Stimulated activated CD4-positive, alpha-beta T cell treated with anti-CD3 and anti-CD28 coated beads, Interleukin-4, amount 100 ng/mL, for 48 hours (primary cell): ENCODE measurements at places on chromosomes 12 and 14.

DNA sequence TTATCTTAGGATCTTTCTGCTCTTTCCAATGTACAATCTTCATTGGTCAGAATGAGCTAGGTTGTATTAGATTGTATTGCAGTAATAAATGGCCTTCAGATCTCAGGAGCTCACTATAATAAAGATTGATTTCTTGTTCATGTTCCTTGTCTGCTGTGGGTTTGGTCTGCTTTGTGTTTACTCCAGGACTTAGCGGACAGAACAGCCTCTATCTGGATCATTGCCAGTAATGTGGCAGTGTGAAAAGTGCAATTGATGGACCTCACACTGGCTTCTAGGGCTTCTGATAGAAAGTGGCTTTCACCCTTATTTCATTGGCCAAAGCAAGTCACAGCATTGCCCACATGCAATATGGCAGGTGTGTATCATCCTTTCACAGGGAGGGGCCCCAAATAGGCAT, 81.2 kb downstream of the BTG1 start:
- no peak for DNase-seq

DNA sequence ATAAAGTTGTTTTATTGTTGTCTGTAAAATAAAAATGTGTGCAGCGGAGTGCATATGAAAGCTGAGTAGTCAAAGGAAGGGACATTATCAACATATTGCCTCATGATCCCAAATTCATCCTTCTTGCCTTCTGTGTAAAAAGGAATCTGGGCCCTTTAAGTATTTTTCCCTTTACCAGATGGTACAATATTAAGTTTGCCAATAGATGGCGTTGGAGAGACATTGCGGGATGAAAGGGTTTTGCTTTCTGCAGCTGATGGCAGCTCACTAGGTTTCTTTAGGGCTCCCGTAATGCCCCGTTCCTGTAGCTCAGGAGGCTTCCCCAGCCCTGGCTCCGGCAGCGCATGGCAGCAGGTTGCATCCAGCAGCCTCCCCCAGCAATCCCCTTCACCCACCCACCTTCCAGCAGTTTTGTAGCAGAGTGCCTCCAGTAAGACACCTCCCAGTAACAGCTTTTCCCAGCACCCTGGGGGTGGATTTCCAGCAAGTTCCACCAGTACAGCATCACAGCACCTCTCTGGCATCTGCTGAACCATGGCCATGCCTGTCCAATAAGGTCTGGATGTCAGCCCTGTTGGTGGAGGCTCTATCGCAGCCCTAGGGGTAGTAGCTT, 354.4 kb downstream of the MED13L start:
- no peak for DNase-seq

- DNase-seq = no peak
Observed at GRCh38 chr12:41334390-41334789, 146.3 kb downstream of the PDZRN4 start.

DNA sequence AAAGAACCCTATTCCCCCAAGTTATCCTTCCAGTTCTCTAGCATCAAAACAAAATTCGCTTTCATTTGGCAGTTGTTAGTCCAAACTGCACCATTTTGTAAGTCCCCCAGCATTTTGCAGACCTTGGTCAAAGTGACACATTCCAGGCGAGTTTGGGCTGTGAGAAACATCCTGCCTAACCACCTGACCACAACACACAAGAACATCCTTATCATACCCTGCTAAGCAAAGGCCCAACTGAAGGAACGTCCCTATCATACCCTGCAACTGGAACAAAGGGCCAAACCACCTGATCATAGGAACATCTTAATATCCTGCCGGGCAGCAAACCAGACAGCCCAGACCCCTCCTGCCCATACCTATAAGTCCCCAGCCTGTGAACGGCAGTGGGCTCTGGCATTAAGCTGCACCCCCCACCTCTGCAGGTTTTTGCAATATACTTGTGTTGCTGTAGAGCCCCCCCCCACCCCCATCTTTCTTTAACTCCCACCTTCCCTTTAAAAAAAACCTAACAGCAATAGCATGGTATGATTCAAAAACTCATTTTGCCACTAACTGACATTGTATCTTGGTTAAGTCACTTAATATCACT, 2.7 kb downstream of the PCNX4 start:
- DNase-seq = no peak

DNA sequence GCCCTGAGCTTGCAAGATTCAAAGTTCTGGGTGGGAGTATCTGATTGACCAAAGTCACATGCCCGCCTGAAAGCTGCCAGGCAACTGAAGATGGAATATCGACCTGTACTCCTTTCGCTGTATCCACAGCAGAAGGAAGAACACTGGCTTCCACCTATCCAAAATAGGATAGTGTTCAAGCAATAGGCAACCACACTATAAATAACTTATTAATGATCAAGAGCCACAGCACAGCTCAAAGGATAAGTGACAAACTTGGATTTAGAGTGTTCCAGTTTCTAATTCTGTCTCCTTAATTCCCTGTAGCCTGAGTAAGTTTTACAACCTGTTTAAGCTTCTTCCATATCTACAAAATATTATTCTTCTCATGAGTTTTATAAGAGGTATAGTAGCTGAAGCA, 89.9 kb downstream of the TAOK3 start:
- no peak for DNase-seq

- DNase-seq = no peak
Observed at GRCh38 chr14:81141426-81141825, 79.3 kb downstream of the GTF2A1 start.

GRCh38 chr12:130196827-130197226, 34.6 kb downstream of the FZD10 start:
- DNase-seq = no peak

GRCh38 chr12:122089077-122089476, 10.5 kb downstream of the MLXIP start:
- no peak for DNase-seq

DNA sequence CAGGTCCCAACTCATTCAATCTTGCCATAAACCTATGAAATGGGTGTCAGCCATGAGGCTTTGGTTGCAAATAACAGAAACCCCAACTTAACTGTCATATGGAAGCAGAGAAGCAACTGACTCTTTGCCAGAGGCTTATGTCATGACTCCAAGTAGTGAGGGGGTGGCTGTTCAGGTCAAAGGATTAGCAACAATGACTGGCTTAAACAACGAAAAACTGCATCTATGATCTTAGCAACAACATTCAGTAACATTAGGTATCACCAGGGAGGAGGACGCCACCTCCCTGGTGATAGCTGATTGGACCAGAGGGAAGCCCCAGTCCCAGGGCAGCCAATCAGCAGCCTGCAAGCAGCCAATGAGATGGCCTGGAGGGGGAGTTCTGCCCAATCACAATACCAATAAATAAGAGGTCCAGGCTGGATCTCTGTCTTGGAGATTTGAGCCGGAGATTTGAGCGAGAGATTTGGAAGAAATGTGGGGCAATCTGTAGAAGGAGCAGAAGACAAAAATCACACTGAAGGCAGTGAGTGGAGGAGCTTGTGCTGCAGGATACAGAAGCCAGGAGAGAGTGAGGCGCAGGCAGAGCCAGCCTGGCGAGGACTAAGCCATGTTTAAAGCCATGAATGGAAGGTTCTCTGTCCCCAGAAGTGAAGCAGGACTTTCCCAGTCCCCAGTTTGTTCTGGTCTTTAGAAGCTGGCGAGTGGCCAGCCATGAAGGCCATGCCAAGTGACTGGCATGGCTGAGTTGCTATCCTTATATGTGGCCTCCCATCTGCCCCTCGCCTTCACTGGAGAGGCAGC, 93.3 kb downstream of the CALM1 start:
- DNase-seq = no peak

DNA sequence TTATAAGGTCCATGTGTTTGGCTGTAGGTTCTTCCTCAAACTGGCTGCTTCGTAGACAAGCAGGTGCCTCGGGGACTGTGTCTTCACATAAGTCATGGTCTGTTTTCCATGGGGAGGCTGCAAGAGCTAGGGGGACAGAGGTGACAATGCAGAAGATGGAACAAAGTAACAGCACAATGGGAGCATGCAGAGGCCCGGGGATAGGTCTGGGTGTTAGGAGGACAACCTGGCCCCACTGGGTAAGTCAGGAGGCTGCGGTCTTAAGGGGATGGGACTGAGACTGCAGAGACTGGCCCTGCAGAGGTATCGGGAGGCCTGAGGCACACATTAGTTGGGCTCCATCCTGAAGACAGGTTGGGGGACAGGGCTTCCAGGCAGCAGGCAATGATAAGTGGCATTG, 88.9 kb downstream of the NTF3 start:
- DNase-seq = no peak

DNA sequence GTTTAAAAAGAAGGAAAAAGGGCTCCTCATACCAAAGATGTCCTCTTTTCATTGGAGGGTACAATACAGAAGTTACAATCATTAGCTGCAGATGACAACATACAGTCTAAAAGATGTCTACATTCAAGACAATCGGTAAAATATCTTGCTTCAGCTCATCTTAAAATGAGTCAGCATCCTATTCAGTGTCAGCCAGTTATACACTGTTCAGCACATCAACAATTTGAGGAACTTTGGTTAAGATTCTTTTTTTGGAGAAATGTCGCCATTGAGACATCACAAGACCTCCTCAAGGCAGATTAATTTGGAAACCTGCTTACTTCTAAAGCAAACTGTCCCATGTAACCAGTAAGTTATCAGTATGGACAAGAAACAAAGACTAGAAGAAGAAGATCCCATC, 100.7 kb upstream of the SLC38A4 start:
- no peak for DNase-seq

- no peak for DNase-seq
Observed at GRCh38 chr14:31090883-31091764, 64.9 kb upstream of the STRN3 start.

- peak; percentile 81 for DNase-seq
Observed at GRCh38 chr14:49865431-49865859, 12.9 kb upstream of the NEMF start.

DNA sequence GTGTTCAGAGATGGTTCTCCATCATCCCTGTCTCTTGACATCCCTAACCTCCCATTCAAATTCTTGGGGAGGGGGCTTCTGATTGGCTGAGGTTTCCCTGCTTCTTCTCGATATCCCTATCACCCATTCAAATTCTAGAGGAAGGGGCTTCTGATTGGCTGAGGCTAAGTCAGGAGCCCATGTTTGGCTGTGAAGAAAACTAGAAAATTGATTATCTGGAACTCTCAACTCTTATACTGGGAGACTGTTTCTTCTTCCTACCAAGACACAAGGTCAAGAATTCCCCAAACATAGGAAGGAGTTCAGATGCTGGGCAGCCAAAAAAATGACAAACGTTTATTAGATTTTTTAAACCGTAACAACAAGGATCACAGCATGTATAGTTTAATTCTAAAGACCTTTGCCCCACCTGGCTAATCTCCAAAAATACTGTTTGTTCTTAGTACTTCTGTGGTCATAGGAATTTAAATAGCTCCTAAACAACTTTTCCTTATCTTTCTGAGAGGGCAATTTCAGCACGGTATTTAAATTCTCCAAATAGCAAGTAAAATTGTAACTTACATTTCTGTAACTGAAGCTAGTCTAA, 26.4 kb downstream of the SPIC start:
- no peak for DNase-seq

- DNase-seq = no peak
Observed at GRCh38 chr12:96371138-96371789, 29.0 kb downstream of the CDK17 start.

DNA sequence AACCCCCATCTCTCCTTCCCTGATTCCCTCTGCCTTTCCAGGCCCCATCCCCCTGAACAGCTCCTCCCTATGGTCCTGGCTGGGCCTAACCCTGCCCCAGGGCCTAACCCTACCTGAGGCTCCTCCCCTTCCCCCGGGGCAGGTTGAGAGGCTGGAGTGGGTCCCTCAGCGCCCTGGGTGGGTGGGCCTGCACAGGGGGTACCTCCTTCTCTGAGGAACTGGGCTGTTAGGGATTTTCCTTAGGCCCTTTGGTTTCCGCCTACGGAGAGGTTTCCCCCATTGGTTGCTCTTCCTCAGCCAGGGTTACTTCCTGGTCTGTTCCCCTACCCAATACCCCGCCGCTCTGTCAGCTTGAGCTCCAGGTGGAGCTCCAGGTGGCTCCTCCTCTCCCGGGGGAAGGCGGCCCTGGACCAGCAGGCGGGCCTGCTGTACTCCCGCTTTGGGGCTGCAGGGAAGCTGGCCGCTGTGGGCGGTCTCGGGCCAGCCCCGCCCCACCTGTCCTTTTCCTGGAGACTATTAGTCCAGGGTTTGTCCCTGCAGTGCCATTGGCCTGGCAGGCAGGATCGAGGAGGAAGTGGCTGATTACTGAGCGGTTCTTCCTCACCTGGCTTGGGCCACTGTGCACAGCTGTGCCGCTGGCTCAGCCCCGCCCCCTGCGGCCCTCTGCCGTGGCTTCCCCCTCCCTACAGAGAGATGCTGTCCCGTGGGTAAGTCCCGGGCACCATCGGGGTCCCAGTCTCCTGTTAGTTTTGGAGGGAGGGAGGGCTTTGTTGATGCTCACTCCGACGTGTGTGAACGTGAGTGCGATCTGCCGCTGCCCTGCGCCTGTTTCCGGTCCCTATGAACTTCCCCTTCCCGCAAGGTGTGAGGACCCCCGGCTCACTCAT, 2.5 kb downstream of the C12orf57 start:
- no peak for DNase-seq

DNA sequence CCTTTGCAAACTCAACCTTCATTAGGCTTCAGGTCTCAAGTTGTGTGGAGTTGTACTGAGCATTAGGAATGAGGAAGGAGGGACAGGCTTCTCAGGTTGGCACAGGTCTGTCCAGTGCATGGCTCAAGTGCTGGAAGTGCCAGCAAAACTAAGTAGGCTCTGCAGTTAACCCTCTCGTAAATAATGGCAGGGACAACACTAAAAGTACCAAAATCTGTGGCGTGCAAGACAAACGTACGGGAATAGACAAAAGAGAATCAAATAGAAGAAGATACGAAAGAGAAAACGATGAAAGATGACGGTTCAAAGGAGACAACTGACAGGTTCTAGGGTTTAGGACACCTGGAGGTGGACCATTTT, 612 bp downstream of the TRAPPC6B start:
- DNase-seq = no peak

- DNase-seq = no peak
Observed at GRCh38 chr12:88432531-88433490, 147.5 kb downstream of the KITLG start.

DNA sequence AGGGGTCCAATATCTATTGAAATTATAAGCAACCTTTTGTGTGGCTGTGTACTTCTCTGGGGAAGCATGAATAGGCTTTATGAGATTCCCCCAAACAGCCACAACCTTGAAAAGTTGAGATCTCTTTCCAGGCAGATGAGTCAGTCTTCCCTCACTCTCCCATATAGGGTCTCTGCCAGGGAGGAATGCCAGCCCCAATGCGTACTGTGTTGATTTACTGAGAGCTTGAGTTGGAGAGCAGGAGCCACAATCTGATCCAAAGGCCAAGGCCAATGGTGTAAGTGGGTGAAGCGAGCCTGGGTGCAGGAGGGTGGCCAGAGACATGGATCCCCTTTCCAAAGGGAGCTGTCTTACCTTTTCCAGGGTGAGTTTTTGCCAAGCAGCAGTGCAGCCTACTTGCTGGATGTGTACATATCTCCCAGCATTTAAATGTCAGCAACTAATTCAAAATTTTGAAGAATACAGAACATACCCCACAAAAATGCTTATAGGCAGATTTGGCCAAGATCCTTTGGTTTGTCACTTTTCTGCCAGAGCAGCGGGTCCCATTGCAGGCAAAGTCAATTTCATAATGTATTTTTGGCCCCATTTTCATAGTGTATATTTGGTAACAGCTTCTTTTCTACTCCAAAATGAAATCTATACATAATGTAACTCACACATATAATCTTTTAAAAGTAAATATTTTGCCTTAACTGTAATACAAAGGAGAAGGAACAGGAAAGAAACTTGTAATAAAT, 88.2 kb downstream of the TBC1D30 start:
- no peak for DNase-seq

GRCh38 chr14:30645600-30645999, 23.5 kb downstream of the SCFD1 start:
- DNase-seq = no peak

- DNase-seq = no peak
Observed at GRCh38 chr12:49051373-49051764, 9.2 kb downstream of the KMT2D start.

- no peak for DNase-seq
Observed at GRCh38 chr14:33510063-33510481, 440.8 kb downstream of the EGLN3 start.
